ENCODE measurements at places on chromosomes 2 and 18.

GRCh38 chr2:200340508-200341224 is 34.2 kb downstream of the SPATS2L start:
- no peak for DNase-seq

GRCh38 chr18:79819968-79820351 is 22.2 kb downstream of the KCNG2 start:
- DNase-seq, result no peak

DNA sequence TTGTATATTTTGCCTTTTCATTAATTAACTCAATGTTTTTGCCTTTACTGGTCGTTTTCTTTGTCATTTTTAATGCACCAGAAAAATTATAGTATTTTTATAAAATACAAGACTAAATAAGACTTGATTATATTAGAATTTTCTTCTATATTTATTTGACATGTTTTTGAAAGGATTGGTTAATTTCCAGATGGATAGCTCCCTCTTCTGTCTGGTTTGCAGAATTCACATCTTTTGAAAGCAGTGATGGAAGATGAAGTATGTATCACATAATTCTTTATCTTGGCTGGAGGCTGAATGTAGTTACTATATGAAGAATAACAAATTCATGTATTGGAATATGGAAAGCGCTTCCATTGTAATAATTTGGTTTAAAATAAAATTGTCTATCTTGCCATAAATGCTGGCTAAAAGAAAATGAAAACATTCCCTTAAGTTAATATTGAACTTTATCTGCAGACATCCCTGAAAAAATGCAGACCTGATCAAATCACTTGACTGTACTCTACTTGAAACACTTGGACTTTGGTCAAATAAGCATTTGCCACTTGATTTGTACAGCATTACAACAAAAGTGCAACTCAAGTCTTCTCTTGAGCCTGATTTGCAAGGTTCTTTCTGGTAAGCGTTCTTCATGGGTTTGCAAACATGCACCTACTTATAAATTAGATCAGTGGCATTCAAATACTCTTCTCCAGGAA is 86.3 kb upstream of the EFEMP1 start:
- DNase-seq, result no peak

- DNase-seq, result no peak
Observed at GRCh38 chr2:168311261-168311910, 64.0 kb upstream of the STK39 start.

DNA sequence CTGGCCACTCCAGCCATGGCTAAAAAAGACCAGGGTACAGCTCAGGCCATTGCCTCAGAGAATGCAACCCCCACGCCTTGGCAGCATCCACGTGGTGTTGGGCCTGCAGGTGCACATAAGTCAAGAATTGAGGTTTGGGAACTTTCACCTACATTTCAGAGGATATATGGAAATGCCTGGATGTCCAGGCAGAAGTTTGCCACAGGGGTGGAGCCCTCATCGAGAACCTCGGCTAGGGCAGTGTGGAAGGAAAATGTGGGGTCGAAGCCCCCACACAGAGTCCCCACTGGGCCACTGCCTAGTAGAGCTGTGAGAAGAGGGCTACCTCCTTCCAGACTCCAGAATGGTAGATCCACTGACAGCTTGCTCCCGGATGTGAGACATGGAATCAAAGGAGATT is 477.3 kb downstream of the LPIN1 start:
- no peak for DNase-seq

GRCh38 chr2:64915510-64915900 is 73.7 kb upstream of the SLC1A4 start:
- no peak for DNase-seq

DNA sequence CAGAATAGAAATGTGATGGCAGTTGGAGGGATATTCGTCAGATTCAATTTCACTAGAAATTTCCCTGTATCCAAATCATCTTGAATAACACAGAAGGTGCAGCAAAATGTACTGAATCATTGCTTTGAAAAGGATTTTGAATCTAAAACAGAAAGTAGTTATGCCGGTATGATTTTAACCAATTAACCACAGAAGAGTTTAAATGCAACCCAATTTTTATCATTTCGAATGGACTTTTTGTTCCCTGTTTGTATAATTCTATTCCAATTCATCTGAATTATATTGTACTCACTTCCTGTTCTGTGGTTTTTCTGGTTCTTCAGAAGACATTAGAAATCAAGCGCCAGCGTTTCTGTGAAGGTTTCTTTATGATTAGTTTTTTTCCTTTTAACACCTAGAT is 190.4 kb downstream of the MYO3B start:
- DNase-seq, result no peak

- no peak for DNase-seq
Observed at GRCh38 chr2:157782057-157782845, 93.9 kb downstream of the ACVR1 start.

- DNase-seq, result no peak
Observed at GRCh38 chr2:129806317-129806716, 173.1 kb upstream of the RAB6C start.

- no peak for DNase-seq
Observed at GRCh38 chr2:238761868-238762267, 86.0 kb upstream of the TWIST2 start.

GRCh38 chr2:61359058-61359457 is 111.8 kb downstream of the USP34 start:
- no peak for DNase-seq

- no peak for DNase-seq
Observed at GRCh38 chr18:76491473-76491775, 3.6 kb downstream of the ZNF516 start.

GRCh38 chr2:59025157-59025757 is 784.1 kb upstream of the FANCL start:
- no peak for DNase-seq

- no peak for DNase-seq
Observed at GRCh38 chr2:74201596-74201995, 3.2 kb downstream of the MTHFD2 start.

DNA sequence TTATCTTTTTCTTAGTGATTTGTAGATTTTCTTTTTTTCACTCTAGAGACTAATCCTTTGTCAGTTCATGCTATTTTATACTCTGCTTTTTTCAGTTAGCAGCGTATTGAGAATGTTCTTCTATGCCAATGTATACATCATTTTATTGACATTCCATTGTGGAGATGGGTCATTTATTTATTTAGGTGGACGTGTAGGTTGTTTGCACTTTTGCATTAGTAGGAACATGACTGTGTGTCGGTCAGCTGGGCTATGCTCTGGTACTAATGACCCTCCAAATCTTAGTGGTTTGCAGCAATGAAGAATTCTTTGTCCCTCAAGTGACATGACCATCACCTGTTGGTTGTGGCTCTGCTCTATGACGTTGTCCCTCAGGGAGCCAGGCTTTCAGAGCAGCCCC is 33.6 kb downstream of the HPCAL1 start:
- no peak for DNase-seq

DNA sequence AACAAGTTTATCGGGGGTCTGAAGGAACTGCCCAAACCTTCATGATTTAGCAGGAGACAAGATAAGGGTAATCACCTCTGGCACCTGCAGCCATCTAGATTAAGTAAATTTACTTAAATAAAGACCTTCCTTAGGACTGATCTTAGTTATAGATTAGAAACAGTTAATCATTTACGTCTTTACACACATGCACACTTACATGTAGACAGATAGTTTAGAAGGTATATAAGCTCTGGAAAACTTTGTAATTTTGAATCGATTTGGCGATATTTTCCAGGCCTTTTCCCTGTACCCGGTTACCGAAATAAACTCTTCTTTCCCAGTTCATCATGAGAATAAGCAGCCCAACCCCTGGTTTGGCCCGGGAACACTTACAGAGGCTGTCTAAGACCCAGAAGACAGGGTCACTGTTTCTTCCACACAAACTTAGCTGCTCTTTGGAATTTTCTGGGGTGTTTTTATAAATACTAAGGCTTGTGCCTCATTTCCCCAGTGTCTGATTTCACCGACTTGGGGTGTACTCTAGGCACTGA is 560 bp upstream of the SKA1 start:
- no peak for DNase-seq

DNA sequence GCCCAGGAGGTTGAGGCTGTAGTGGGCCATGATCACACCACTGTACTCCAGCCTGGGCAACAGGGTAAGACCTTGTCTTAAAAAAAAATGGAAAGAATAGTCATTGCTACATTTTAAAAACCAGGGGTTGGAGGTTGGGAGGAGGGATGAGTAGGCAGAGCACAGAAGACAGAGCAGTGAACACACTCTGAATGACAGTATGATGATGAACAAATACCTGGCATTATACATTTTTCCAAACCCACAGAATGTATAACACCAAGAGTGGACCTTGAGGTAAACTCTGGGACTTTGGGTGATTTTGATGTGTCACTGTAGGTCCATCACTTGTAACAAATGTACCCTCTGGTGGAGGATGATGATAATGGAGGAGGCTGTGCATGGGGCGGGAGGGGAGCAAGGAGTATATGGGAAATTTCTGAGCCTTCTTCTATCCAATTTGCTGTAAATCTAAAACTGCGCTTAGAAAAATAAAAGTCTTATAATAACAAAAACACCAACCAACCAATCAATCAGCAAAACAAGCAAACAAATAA is 111.4 kb upstream of the PGAP1 start:
- DNase-seq, result no peak

GRCh38 chr2:161010503-161011015 is 149.7 kb upstream of the TANK start:
- DNase-seq, result no peak

DNA sequence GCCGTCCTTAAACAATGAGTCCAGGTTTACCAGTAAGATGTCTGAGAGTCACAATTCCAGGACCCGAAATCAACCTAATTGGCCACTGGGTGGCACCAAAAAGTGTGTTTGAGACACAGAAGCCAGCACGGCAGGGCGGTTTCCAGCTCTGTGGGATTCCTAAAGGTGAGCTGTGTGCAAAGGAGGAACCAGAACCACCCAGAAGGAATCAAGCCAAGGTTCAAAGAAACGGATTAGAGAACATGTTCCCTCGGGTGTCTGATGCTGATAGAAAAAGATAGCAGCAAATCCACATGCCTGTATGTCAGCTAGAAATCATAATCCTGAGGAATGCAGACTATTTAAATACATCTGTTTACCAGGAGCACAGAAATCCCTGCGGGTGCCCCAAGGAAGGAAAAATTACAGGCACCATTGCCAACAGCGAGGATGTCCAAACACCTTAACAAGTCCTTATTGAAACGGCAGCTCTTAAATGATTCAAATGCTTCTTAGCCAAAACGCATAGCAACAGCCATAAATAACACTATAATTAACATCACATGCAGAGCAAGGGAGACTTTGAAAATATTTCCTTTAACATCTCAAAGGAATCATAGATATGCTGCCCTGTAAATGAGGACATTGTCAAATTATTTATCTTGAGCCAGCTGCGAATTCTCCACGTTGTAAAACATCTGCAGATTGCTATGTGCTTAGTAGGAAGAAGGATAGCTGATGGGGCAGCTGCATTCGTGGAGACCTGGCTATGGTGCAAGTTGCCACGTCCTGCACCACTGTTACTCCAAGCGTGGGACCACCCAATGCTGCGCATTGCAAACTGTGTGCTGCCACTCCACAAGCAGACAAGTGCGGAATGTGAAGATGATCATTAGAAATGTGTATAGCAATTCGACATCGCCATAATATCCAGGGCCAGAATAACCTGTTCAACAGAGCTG is 318.7 kb upstream of the NCKAP5 start:
- peak; percentile 72 for DNase-seq

DNA sequence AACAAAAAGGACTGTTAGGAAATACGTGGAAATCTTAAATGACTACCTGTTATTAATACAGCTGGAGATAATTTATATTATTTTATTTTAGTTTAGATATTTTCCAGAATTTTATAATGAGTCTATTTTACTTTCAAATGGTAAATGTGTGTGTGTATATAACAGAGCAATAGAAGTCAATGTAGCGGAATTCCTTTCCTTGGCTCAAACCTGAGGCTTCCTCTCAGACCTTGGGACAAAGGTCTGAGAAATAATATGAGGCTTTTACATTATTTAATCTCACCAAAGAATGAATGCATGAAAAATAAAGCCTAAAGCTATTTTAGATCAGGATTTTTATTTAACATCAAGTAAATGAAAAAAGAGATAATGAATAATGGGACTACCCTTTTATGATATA is 65.7 kb downstream of the SLC8A1 start:
- no peak for DNase-seq

GRCh38 chr2:223513771-223514455 is 88.2 kb downstream of the SCG2 start:
- DNase-seq, result no peak

DNA sequence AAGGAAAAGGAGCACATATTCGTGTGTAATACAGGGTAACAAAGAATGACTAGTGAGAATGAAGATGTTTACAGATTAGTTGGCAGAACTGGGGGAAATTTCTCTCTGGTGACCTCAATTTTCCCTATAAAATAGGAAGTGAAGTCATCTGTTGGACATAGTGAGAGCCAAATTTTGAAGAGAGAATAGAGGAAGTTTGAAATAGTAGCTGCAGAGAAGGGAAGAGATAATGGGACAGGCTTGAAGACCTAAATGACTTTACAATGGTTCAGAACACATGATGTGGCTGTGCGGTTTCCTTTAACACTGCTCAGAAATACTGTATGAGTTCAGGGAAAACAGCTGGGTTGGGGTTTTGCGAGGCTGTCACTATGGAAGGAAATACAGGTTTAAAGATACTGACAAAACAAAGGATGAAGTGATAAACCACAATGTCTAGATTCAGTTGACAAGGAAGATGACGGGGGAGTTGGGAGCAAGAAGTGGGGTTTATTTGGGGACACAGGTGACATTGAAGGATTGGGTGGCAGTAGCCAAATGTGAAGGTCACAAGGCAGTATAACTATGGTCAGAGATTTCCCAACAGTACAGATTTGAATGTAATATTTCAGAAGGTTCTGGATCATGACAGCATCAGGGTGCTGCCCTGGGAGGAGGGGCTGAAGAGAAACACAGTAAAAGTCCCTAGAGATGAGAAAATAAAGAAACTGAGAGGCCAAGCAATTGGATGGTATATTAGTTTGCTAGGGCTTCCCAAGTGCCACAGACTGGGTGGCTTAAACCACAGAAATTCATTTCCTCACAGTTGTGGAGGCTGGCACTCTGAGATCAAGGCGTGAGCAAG is 82.6 kb upstream of the TANK start:
- no peak for DNase-seq

Measured in occipital lobe (tissue), 3 donors.